ENCODE measurements at places on chromosomes 11 and 22.

- DNase-seq: no peak
These were observed 32.7 kb downstream of the P4HA3 start for GRCh38 chr11:74278721-74279161.

DNA sequence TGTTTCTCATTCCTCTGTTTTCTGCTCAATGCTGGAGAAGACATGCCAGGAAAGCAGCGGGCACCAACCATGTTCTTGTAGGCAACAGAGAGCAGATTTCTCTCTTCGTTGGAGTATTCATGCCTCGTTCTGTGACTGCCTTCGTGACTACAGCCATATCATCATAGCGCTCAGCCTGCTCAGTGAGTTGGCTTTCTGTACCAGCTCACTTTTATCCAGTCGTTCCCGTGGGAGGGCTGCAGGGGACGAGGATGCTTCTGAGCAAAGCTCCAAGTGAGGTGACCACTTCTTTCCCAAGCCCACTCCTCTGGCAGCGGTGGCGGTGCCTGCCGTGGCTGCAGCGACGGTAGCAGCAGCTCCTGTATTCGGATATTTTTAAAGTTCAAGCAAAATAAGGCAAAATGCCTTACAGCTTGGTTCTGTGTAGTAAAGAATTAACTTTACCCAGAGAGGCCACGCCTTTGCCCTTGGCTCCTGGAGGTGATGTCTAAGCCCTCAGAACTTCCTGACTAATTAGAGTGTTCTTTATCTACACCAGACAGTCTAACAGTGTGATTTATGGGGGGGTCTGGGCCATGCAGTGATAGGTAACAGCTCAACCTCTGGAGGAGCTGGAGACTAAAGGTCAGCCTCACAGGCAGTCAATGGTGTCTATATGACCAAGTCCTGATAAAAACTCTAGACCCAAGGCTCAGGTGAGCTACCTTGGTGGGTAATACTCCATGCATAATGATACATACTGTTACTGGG, 35.3 kb downstream of the LDHAL6A start:
- no peak for DNase-seq

GRCh38 chr11:111665777-111666176, 63.5 kb downstream of the SIK2 start:
- no peak for DNase-seq

DNA sequence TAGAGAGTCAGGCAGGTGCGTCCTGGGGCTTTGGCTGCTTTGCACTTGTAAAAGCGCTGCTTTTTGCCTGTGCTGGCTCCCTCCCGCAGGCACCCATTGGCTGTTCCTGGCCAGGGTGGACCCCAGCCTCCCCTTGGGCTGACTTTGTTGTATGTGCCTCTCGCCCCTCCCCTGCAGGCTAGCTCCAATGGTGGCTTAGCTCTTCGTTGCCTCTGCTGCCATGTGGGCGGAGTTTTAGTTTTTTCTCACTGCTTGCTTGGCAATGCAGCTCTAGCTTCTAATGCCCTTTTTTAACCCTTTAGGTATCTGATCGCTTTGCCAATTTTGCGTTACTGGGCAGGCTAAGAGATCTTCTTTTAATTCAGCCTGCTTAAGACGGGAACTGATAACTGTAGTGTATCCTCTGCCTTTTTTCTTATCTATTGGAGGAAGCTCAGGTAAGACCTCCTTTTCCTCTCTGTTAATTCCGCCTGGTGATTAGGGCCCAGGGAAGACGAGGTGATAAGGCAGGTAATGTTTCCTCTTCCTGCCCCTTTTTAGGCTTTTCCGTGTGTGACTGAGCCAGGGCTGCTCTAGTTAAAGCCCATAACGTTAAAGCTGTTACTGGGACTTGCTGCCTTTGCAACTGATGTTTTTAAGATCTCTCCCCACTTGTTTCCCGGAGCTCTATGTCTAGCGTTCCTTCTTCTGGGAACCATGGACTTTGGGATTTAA, 11.7 kb upstream of the GLYATL1 start:
- DNase-seq: no peak

- DNase-seq: no peak
These were observed 22.9 kb downstream of the MAML2 start for GRCh38 chr11:96319898-96320656.

DNA sequence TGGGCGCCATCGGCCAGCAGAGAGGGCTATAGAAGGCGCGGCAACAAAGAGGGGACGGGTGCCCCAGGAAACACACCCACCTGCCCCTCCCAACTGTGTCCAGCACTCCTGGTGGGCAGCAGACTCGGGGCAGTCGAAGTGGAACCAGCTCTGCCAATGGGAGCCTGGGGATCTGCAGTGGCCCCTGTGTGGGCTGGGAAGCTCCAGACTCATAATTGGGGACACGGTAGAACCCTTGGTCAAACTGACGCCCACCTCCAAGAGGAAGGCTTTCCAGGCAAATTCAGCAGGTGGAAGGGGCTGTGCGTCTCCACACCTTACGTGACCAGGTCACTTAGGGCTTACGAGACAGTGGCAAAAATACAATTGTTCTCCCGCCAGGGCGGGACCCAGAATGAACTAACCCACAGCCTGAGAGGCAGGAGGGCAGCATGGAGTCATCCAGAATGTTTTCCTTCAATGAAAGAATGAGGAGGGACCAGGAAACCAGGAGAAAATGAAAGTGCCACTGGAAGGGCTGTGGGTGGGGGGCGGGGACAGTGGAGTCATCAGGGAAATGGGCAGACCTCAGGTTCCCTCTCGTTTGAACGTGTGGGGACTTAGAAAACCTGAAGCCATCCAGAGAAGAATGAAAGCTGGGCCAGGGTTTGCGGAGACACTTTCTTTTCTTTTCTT, 53.2 kb upstream of the SHANK2 start:
- no peak for DNase-seq

DNA sequence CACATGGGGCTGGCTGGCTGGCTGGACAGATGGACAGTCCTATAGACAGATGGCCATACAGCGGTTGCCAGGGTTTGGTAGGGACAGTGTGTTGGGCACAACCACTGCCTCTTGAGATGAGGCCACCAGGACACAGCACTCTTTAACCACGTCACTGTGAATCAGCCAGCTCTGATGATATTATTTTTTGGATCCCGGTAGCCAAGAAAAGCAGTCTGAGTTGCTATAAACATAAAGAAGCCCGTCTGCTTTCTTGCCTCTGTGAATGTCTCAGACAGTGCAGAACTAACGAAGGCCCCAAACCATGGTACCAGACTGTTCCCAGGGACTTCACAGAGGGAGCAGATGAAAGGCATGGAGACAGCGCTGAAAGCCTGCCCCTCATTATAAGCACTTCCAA, 115.9 kb upstream of the CSNK2A3 start:
- no peak for DNase-seq

GRCh38 chr11:64869571-64870175, 8.7 kb downstream of the EHD1 start:
- DNase-seq: no peak

GRCh38 chr11:117175104-117175503, 3.4 kb upstream of the SIDT2 start:
- no peak for DNase-seq

DNA sequence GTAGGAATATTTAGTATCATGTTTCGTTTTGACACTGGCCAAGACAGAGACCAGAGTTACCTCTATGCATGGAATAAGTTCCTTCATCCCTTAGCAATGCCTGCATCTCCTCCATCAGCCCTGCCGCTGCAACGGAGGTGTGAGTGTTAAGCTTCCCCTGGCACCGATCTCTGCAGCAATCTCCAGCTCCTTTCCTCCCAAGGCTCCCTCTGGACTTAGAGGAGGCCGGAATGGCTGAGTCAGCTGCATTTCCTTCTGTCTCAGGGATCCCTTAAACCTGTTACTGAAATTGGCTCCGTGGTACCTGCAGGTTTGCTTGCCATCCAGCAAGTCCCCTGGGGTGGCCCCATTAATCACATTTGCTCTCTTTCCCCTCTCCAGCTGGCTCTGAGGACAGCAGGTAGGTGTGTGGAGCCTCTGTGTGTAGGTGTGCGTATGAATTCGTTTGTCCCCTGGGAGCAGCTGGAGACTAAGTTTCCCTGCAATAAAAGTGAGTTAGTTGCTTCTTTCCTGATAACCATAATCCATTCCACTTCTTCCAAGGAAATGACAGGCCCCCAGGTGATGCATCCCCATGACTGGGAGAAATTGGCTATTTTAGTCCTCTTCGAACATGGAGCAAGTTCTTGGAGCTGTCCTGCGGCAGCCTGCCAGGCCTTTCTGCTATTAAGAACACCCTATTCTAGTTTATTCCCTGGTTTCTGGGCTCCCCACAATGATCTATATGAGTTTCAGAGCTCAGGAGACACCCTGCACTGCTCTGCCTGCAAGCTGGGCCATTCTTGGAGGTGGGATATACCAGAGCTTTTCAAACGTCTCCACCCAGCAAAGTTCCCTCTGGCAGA, 457.2 kb upstream of the CADM1 start:
- DNase-seq: no peak

GRCh38 chr22:26164174-26164573, 5.1 kb upstream of the SEZ6L start:
- DNase-seq: no peak

GRCh38 chr11:125236072-125236825, 71.7 kb downstream of the PKNOX2 start:
- no peak for DNase-seq

DNA sequence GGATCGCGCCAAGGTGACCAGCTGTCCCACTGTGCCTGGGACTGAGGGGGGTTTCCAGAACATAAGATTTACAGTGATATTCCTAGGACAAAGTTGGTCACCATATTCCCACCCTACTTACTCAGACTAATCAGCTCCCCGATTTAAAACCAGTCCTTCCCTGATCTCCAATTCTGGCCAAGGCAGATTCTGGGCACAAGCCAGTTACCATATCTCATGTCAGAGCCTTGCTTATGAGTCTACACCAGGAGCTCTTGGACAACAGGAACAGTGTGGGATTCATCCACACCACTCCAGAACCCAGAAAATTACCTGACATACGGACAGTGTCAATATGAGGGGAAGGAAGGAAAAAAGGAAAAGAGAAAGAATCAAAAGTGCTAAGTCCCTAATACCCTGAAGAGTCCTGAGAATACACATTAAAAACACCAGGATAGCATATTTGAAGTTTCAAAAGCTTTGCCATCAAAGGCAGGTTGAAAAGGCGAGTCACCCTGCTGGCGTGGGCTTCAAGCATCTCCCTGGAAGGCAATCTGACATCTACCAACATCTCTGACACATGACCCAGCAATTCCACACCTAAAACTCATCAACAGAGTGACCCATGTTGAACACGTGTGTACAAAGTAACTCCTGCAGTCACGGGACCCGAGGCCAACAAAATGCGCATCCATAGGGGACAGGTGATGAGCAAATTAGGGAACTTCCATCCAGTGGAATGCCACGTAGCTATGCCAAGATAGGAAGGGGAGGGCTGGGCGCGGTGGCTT, 8.0 kb upstream of the IL2RB start:
- DNase-seq: no peak

- no peak for DNase-seq
These were observed 25.8 kb upstream of the PPFIA1 start for GRCh38 chr11:70244698-70245097.

DNA sequence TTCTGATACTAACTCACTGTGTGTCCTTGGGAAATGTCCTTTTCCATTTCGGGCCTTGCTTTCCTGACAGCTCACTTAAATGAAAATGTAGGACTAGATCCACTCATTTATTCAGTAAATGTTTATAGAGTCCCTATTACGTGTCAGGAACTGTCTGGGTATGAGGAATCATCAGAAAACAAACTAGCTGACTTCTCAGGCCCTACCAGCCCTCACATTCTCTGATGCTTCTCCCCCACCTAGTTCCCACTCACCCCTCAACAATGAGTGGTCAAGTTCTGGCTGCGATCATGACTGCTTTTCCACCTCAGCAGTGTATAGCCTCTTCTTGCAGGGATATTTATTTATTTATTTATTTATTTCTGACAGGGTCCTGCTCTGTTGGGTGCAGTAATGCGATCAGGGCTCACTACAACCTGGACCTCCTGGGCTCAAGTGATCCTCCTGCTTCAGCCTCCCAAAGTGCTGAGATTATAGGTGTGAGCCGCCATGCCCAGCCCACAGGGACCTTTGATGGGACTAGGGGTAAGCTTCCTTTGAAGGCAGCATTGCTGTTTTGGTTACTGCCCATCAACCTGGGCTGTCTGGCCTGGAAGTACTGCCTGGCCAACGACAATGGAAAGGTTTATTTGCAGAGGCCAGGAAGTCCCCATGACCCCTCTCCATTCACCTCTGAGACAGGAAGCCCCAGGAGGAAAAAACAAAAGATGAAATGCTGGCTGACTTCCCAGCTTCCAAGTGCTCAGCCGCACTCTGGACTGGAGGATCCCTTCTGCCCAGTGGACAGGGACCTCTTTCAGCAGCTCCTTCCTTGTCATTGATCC, 33.1 kb upstream of the POLD3 start:
- DNase-seq: no peak

- DNase-seq: no peak
These were observed 1.0 kb upstream of the SLC1A2 start for GRCh38 chr11:35420371-35420770.

GRCh38 chr11:106553304-106553703, 465.0 kb downstream of the GUCY1A2 start:
- no peak for DNase-seq

- DNase-seq: no peak
These were observed 1.4 kb upstream of the ROBO3 start for GRCh38 chr11:124863826-124864165.

DNA sequence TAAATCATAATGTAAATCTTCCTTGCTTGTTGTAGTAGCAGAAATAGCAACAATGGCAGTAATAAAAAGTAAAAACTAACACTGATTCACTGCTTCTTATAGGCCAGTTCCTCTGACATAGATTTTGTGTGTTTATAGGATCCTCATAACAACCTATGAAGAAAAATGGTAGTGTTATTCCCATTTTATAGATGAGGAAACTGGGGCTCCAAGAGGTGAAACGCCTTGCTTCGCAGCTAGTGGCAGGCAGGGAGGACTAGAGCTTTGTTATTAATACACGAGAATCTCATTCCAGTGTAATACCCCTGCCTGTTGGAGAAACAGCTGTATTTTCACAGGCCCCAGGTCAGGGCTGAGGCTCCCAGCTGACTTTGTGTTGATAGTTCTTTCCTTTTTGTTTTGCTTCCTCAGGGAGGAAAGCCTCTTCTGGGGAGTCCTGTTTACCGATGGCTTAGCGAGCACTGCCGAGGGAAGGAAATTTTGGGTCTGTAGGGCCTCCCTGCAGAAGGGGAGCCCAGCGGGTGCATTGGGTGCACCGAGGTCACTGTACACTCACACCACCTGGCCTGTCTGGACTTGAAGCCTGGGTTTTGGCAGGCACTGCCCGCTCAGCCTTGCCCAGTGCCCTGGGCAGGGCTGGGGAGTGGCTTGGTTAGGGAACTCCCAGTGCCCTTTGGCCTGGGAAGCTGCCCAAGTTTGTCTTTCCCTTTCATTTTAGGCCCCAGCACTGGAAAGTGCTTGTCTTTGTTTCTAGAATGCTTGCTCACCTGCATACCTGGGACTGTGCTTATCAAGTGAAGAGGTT, 13.5 kb downstream of the KIAA1671 start:
- no peak for DNase-seq

GRCh38 chr11:776263-776560, 1.1 kb downstream of the GATD1 start:
- DNase-seq: no peak

GRCh38 chr22:37335806-37336199, 53.5 kb downstream of the CYTH4 start:
- no peak for DNase-seq

Data from stimulated activated CD8-positive, alpha-beta memory T cell treated with anti-CD3 and anti-CD28 coated beads, Interleukin-7, amount 100 ng/mL, for 4 hours (primary cell).